ENCODE measurements at places on chromosomes 5 and 9.

GRCh38 chr9:86705490-86705889 is 241.8 kb downstream of the GAS1 start:
- DNase-seq: no peak

GRCh38 chr9:73541923-73542322 is 390.3 kb downstream of the ANXA1 start:
- no peak for DNase-seq

- DNase-seq: no peak
These were observed 182.4 kb downstream of the NFIB start for GRCh38 chr9:14131356-14132088.

DNA sequence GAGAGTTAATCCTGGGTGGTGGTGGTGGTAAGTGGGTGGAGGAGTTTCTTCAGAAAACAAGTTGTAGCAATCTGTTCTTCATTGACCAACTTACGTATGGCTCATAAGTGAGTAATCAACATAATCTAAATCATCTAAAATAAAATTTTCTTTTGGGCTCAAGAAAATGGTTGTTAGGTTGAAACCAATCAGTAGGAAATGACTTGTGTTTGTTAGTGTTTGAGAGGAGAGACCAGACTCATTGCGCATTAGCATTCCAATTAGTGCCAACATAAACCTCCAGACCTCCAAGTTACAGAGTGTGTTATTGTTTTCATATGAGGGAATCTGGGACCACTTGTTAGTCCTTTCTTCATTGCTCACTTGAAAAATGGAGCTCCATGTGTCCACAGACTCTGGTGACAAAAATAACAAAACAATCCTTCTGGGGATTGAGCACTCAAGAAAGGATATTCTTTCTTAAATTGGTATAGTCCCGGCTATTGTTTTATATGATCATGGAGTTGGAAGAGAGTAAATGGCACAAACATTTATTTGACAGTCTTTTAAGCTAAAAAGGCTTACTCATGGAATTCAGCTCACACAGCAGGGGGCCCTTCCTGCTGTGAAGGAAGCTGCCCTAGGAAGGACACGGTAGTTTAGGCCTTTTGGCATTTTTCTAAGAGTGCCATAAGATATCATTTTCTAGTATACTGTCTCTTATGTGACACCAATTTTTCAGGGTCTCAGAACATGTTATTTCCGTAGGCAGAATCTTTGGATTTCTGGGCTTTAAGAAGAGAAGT is 441.1 kb downstream of the EBF1 start:
- DNase-seq: no peak

DNA sequence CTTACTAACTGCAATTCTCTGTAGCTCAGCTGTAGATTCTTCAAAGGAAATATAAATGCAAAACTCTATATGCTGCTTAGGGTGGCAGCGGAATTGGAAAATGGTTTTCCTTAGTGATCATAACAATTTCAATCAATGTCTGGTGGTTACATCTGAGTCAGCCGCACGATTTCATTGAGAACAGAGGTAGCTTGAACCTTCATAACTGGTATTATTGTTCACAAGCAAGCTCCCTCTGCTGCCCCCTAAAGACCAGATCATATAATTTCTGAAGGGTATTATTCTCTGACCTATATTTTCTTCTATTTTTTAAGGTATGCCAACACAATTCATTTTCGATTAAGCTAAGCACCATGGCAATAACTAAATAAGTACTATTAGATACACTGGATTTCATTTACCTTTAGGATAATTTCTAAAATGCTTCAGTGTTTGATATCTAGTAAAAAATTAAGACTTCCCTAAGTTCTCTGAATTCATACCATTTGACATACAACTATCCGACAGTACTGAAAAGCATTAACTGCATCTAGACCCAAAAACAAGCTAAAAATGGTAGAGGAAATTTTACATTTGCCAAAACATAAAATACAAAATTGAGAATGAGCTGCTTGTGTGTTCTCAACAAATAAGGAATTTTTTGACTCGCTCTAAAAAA is 181.1 kb upstream of the SPEF2 start:
- DNase-seq: no peak

GRCh38 chr9:75878488-75878860 is 12.0 kb upstream of the PCSK5 start:
- no peak for DNase-seq

GRCh38 chr5:94691949-94692348 is 73.5 kb downstream of the SLF1 start:
- no peak for DNase-seq

DNA sequence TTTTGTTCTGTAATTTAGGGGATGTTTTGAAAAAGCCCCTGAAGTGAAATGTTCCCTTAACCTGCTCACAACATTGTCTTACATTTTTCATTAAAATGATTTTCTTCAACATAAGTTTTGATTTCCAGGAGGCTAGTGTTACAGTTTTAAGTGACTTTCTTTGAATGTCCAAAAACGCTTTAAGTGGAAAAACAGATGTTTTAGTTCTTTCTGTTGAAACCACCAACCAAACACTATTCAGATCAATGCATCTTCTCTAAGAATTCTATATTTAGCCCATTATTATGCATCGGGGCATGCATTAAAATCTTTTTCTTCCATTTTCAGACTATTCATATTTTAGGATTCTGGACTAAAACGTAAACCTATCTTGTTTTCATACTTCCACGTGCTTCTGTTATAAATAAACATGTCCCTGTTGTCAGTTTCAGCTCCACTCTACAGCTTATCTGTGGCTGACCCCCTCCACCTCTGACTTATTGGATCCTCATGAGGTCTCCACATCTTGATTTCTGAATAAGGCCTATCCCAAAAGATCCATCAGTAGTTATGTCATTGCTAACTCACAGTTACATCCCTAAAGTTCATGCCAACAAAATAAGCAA is 882.3 kb upstream of the SEMA6A start:
- no peak for DNase-seq

- no peak for DNase-seq
These were observed 681 bp upstream of the TMEFF1 start for GRCh38 chr9:100472268-100472667.

All from hematopoietic multipotent progenitor cell treated with erythropoietin and hydrocortisone succinate and interleukin-3 and kit ligand, for 17 days (in vitro differentiated cells).